ENCODE measurements at places on chromosomes 11 and 22.

GRCh38 chr11:7451520-7451919 is 33.8 kb upstream of the OLFML1 start:
- no peak for DNase-seq

DNA sequence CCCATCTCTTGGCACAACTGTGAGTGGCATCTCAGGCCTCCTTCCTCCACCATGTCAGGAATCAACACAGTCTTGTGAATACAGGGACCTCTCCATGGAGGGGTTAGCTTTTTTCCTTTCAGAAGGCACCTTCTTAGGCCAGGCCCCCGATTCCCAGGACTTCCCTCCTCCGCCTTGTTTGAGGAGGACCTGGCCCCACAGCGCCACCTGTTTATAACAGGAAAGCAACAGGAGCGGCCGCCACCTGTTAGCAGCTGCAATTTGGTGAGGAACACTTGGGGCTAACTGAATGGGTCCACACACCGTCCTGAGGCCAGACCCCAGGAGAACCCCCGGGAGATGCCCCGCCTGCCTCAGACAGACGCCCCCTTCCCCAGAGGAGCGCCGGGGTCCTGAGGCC is 3.8 kb upstream of the PKP3 start:
- DNase-seq: no peak

DNA sequence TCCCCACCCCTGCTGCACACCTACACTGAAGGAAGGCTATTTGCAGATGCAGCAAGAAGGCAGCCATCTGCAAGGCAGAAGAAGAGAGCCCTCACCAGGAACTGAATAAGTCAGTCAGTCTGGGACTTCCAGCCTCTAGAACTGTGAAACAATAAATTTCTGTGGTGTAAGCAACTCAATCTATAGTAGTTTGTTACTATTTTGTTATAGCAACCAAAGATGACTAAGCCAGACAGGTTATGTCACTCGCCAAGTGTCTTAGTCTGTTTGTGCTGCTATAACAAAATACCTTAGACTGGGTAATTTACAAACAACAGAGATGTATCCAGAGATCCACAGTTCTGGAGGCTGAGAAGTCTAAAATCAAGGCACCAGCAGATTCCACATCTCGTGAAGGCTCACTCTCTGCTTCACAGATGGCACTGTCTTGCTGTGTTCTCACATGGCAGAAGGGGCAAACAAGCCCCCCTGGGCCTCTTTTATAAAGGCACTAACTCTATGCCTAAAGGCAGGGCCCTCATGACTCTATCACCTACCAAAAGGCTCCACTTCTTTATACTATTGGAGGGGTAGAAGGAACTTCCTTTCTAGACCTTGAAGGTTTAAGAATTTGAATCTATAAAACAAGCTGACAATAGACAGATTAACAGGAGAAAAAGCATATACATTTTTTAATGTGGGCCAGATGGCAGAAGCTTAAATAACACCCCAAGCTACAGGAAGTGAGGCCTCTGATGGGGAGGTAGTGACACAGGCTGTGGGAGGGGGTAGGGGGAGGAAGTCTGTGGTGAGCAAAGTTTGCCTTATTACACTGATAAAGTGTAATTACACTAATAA is 12.3 kb downstream of the APOL6 start:
- peak; percentile 65 for DNase-seq

- DNase-seq: no peak
Measured at GRCh38 chr22:22376352-22376706, 131.7 kb downstream of the VPREB1 start.

- DNase-seq: no peak
Measured at GRCh38 chr11:134679592-134679991, 267.6 kb upstream of the B3GAT1 start.

- no peak for DNase-seq
Measured at GRCh38 chr11:117179048-117179999, 781 bp downstream of the SIDT2 start.

GRCh38 chr11:128261011-128261421 is 326.3 kb downstream of the ETS1 start:
- no peak for DNase-seq

DNA sequence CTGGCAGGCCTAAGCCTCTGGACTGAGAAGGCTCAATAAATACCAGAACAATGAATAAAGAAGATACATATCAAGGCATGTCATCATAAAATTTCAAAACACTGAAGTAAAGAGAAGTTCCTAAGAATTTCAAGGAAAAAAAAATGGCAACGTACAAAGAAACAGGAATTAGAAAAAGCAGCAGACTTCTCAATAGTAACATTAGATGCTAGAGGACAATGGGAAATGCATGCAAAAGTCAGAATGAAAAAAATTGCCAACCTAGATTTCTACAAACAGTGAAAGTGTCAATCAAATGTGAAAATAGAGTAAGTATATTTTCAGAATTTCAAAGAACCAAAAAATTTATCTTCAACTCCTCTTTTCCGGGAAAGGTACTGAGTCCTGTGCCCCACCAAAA is 125.0 kb downstream of the KCNC1 start:
- DNase-seq: no peak

- no peak for DNase-seq
Measured at GRCh38 chr11:12245091-12245490, 132.3 kb upstream of the PARVA start.

DNA sequence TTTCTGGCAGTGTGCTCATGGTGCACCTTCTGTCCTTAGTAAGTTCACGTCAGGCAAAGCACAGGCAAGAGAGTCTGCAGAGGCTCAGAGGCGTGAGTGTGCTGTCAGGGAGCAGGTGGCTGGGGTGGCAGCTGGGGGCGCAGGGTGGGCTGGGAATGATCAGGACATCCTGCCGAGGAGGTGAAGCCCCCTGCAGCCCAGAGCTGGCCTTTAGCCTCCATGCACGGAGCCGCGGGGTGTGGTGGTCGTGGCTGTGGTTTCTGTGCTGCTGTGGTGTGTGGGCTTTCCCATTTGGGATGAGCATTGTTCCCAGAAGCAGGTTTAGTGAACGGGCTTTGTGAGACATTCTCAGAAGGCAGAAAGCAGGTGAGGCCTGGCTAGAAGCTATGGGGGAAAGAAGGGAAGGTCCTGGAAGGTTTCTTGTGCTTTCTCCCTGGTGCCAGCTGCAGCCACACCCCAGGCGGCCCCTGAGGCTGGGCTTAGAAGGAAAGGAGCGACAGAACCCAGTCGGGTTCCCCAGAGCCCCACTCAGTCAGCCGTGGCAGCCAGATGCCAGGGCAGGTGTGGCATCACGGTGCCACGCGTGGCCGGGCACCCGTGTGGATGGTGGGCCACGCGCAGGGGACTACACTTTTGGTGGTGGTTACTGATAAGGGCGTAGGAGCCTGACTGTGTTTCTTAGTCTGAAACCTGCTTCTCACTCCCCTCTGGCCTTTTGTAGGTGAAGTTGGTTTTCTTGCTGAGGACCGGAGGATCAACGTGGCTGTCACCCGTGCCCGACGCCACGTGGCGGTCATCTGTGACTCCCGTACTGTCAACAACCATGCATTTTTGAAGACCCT is 32.0 kb downstream of the IGHMBP2 start:
- no peak for DNase-seq

DNA sequence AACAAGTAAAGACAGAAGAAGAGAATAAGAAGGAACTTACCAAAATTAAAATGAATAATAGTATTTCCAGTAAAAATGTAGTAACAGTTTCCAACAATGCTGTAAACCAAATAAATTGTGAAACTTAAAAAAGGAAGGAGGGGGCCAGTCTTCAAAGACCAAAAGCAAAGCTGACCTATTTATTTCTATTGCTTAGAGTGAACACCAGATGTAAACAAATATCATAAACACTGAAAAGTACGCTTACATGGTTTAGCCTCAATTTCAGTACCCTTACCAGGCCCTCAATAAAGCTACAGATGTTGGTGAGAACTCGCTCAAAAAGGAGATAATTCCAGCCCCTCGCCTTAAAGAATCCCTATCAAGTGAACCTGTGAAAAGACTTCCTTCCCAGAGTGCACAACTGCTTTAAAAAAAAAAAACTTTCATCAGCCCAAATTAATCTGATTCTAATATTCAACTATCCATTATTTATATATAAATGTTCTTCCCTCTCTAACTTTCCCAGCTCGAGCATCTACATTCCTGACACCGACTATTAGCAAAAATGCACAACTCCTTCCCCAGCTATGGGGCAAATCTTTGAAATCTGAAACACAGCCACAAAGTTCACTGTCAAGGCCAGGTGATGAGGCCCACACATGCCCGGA is 2.4 kb downstream of the PHF21A start:
- DNase-seq: no peak

DNA sequence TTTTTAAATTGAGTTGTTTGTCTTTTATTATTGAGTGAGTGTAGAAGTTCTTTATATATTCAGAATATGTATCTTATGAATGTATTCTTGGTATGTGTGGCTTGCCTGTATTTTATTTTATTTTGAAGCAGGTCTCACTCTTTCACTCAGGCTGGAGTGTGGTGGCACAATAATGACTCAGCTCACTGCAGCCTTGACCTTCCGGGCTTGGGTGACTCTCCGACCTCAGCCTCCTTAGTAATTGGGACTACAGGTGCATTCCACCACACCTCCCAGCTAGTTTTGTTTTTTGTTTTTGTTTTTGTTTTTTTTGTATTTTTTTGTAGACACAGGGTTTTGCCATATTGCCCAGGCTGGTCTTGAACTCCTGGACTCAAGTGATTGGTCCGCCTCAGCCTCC is 24.5 kb upstream of the MPPED2 start:
- no peak for DNase-seq

DNA sequence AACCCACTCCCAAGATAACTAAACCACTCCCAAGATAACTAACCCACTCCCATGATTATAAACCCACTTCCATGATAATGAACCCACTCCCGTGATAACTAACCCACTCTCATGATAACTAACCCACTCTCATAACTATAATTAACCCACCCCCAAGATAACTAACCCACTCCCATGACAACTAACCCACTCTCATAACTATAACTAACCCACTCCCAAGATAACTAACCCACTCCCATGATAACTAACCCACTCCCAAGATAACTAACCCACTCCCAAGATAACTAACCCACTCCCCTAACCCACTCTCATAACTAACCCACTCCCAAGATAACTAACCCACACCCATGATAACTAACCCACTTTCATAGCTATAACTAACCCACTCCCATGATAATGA is 30.1 kb upstream of the CELSR1 start:
- no peak for DNase-seq

DNA sequence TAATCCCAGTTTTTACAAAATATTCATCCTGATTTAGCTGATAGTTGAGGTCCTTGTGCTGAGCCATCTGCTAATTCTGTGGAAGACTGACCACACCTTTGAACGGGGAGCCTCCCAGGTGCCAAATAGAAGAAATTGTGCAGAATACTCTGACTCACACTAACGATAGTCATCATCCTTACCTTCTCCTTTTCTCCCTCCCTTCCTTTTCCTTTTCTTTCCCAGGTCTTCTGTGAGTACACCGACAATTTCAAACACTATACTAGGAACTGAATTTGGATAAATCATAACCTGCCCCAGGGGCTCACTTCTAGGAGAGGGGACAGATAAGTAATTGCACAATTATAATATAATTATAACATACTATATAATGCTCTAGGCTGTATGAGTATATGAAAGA is 73.1 kb upstream of the CTSC start:
- DNase-seq: no peak

DNA sequence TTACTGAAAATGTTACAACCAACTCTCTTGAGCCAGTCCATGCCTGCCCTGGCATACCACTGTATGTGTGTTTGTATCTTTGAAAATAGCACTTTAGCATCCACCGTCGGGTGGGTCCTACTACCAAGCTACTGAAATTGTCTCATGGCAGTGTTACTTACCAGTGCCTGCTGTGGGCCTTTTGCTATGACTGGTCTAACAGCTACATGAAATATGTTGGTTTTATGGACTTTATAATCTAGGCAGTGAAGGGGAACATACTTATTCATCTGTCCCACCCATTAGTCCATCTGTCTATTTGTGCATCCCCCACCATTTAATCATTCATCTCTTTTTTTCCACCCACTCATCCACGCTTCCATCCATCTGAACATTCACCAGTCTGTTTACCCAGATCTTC is 106.0 kb downstream of the NAV2 start:
- no peak for DNase-seq

- no peak for DNase-seq
Measured at GRCh38 chr11:76610871-76611475, 59.6 kb downstream of the LRRC32 start.

DNA sequence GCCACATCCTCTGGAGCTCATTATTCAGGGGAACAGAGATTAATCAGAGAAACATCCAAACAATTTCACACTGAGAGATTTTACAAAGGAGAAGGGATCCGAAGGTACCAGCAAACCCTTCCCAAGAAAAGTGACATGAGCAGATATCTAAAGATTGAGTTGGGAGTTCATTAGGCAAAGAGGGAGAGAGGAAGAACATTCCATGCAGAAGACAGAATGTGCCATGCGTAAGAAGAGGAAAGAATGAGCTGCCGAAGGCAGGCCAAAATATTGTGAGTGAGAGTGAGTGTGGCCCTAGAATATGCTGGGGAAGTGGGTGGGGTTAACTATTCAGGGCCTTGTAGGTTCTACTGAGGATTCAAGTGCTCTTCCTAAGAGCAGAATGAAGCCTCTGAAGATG is 50.0 kb upstream of the LYVE1 start:
- no peak for DNase-seq

DNA sequence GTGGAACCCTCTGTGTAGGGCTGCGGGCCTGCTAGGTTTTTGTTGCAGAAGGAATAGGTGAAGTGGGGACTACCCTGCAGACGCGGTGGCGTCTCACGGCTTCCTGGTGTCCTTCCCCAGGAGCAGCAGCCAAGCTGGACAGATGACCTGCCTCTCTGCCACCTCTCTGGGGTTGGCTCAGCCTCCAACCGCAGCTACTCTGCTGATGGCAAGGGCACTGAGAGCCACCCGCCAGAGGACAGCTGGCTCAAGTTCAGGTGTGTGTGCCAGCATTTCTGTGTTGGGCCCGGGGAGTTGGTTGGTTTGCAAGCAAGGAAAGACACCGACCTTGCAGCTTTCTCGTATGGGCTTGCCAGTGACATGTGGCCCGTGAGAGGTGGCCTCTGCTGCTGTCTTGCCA is 15.3 kb downstream of the TAB1 start:
- DNase-seq: no peak

GRCh38 chr11:7894251-7894650 is 36.8 kb downstream of the OR10A6 start:
- no peak for DNase-seq

DNA sequence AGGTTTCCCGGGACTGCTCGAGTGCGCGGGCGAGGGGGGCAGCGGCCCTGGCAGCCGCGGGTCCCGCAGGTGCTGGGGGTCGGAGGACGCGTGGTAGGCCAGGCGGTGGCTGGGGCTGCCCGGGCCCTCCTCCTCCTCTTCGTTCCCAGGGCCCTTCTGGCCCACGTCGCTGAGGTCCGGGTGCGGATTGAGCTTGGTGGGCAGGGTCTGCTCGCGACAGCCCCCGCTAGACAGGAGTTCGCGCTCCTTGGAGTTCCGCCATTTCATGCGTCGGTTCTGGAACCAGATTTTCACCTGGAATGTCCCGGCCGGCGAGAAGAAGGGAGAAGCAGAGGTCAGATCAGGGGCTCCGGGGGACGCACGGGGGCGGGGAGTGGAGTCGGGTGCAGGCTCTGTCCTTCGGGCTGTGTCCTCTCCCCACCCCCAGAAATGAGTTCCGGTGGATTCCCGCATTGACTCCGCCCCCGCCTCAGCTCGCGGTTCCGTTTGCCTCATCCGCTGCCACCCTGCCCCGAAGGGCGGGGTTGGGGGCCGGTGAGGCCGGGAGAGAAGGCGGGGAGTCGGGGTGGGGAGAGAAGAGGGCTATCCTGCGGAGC is 3.9 kb downstream of the DBX1 start:
- DNase-seq: no peak

- DNase-seq: no peak
Measured at GRCh38 chr22:30186510-30186909, 60.0 kb downstream of the LIF start.

Data from Kasumi-1 (cell line).